Naive B cell (primary cell): ENCODE measurements at places on chromosomes 3 and 15.

DNA sequence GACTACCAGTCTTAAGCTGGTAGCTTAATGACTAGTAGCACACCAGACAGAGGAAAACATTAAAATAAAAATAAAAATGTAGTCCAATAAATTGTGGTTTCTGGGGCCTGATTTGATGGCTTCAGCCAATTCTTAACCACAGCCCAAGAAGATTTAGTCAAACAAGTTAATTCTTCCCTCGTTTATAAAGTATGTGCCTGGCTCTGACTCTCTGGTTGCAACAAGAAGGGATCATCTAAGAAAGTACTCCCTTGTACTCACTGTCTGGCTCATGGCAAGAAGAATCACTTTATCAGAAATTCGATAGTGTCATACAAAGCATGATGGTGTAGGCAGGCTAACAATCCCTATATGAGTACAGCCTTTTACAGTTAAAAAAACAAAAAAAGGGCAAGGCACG lies 141.9 kb downstream of the P3H2 start:
- no peak for DNase-seq

- DNase-seq = no peak
Measured at GRCh38 chr3:7798276-7798675, 703.3 kb upstream of the LMCD1 start.

GRCh38 chr15:51341366-51342226 lies at the start of gene GLDN:
TSS of gene GLDN (plus strand) at chr15:51341655. CDS start at chr15:51341685, 30 bp downstream.
- DNase-seq = no peak

GRCh38 chr15:48175126-48175525 lies 3.0 kb downstream of the MYEF2 start:
- no peak for DNase-seq

GRCh38 chr3:64238971-64239667 lies 13.9 kb upstream of the PRICKLE2 start:
- no peak for DNase-seq

DNA sequence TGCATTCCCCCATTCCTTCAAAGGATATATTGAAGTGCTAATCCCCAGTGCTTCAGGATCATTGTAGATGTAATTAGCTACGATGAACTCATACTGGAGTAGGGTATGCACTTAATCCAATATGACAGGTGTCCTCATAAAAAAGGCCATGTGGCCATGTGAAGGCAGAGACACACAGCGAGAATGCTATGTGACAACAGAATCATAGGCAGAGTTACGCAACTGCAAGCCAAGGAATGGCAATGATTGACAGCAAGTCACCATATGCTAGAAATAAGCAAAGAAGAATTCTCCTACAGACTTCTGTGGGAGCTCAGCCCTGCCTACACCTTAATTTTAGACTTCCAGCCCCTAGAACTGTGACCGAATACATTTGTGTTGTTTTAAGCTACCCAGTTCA lies 875.6 kb upstream of the ROBO1 start:
- no peak for DNase-seq

- no peak for DNase-seq
Measured at GRCh38 chr15:26972636-26973035, 1.7 kb downstream of the GABRG3 start.

DNA sequence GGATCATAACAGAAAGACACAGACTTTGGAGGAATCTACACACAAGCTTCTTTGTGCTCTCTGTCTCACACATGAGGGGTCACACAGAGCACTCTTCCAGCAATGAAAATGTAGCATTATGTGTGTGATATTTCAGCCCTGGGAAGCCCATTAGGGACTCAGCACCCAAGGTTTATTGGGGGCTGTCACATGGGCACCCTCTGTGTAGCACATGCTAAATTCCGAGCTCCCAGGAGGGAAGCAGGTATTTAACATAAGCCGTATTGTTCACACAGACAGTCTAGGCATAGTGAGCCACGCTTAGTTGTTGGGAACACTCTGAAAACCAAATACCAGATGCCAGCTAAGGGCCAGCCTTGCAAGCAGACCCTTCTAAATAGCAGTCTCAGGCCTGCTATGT lies 261.6 kb upstream of the MANF start:
- no peak for DNase-seq

- DNase-seq = no peak
Measured at GRCh38 chr3:82353306-82354171, 592.1 kb upstream of the GBE1 start.

- no peak for DNase-seq
Measured at GRCh38 chr15:90465930-90466567, 63.7 kb upstream of the CRTC3 start.

DNA sequence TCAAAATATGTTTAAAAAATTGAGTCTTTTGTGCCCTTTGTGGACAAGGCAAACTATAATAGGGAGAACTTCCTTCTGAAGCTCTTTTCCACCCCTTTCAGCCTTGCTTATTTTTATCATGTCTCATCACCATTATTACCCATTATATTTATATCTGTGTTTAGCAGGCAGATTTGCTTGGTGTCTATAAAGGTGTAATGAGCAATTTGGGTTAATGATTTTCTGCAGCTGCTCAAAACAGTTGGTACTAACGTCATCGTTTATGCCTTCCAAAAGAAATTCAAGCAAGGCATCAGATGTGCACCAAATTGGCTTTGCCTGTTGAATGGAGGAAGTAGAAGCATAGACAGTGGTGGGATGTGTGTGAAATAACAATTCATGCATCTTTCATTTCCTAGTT lies 483.7 kb upstream of the SGO1 start:
- no peak for DNase-seq

GRCh38 chr3:57951066-57951882 lies 56.9 kb upstream of the FLNB start:
- DNase-seq = no peak

GRCh38 chr15:33243869-33244268 lies 49.4 kb upstream of the FMN1 start:
- no peak for DNase-seq

DNA sequence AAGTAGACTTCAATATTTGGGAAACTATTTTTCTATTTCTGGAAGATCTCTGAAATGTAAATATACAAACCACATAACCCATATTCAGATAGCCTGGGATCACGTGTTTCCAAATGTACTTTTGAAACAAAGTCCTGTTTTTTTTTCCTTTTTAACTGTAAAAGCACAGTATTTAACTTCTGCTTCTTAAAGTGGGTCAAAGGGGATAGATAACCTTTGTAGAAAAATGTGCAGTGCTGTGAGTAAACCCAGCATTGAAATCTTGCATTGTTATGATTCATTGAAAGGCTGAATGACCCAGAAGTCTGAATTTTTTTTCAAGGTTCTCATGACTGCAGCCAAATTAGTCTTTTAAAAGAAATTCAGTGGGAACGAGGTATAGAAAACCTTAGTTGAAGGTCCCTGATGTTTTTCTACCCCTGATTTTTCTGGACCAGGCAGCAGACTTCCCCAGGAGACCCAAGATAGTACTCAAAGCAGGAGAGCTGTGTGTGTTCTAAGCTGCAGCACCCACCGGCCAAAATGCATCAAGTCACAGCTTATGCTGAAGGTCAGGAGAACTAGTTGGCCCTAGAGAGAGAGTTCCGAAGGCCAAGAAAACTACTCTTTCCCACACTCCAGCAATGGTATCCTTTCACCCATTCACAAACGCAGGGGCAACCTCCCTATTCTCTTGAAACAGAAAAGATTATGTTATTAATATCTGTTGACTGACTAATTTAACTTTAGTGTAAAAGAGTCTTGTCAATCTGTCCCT lies 43.6 kb upstream of the APH1B start:
- no peak for DNase-seq

DNA sequence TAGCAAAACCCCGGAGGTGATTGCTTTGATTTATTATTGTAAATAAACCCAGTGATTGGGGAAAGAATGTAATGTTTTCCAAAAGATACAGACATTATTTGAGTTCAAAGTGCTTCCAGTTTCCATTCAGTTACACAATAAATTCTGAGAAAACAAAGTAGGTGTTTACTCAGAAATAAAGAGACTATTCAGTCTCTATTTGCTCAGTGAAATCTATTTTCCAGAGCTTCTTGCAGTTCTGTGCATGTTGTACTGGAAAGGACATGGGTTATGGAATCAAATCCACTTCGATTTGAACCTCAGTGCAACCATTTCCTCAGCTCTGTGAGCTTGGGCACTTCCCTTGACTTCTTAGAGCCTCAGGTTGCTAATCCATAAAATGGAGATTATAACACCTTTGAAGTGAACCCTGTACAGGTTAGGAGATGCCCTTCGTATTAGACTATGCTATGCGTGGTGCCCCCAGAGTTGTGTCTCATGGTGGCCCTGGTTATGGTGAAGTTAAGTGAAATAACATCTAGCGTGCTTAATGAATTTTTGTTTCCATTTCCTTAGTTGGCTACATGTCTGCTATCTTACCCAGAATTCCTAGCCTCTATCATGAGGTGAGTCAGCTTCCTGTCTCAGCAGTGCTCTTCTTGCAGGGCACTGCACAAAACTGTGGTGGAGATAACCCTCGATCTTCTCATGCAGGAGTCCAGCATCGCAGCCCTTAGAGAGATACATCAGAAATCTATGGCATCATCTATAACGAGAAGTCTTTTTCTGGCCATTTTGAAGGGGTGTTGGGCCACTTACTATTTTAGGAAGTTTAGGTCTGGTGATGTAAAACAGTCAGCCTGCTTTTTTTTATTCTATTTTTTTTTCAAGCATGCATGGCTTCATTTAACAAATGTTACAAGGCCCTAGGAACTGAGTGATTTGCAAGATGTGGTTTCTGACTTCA lies 97.7 kb downstream of the RPL39L start:
- peak; percentile 66 for DNase-seq

GRCh38 chr15:73832657-73833056 lies 40.7 kb upstream of the TBC1D21 start:
- no peak for DNase-seq

DNA sequence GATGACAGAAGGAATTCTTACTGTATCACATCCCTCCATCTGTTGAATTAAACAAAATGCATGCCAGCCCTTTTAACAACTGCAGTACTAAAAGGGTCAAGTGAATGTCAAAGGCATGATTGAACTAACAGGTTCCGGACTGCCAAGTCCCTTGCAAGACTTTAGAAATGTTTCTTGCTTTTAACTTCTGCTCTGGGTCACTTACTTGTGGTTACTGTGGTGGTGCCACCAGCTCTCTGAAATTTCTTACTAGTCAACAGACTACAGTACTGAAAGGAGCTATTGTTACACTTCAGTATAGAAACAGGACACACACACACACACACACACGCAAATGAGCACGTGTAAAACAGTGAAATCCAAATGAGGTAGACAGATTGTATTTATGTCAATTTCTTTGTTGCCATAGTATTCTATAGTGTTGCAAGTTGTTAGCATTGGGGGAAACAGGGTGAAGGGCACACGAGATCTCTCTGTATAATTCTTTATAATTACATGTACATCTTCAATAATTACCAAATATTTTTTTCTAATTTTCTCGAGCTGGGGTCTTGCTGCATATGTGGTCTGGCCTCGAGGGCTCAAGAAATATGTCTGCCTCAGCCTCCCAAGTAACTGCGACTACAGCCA lies 79.9 kb upstream of the SLC25A26 start:
- DNase-seq = no peak
